ENCODE measurements at places on chromosomes 7 and 10. TPM values are rescaled to one million over a fixed set of nuclear protein-coding genes. Genes with fewer than 3 reads are reported as not detected.

The GJD4 gene
- not detected for total RNA-seq

DNA sequence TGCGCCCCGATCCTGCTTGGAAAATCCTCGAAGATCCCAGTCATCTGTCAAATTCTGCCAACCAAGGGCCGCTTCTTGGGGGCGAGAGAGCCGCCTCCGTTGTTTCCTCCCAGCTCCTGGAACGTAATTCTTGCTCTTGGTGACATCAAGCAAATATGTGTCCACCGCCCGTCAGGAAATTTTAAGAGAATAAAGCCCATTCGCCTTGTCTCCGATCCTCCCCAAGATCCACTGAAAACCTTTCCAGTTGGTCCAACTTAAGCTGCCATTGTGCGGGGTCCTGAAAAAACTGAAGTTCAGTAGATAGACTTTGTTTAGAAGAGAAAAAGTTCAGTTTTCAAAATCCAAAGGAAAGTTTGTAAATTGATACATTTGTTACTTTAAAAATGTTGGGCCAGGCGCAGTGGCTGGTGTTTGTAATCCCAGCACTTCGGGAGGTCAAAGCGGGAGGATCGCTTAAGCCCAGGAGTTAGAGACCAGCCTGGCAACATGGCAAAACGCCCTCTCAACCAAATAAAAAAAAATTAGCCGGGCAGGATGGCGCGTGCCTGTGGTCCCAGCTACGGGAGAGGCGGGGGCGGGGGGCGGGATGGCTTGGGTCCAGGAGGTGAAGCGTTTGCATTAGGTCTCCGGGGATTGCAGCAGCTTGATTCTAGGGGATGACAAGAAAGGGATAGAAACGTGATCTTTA lies 1.0 kb upstream of the ZNF800 start:
- no peak for DNase-seq

The FZD8 gene
- 0.95 TPM for total RNA-seq

The SPDYE2B gene
- not detected for total RNA-seq

DNA sequence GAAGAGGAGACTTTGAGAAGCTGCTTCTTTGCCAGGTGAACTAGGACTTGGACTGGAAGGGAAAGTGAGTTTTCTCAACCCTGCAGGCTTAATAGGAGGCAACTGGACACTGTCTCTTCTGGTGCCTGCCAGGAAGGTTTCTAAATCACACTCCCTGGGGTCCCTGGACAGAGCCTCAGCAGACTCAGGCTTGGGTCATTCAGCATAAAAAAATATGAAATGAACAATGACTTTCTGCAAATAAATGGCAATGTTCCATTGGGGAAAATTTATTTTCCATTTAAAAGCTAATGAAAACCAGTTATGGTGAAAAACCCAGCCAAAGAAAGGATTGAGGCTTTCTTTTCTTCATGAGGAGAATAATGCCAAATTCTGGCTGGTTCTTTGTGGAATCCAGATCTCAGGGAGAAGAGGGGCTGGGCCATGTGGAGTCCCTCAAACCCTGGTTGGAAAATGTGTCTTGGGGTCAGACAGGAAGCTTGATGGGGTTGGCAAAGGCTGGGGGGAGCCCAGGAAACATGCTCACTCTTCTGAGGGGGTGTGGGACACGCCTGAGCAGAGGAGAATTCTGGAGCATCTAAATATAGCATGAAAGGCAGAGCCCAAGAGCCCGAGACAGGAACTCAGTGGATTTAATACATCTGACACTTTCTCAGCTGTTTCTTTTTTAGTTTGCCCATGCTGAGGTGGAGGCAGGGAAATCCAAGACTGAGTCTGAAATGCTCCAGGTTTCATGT lies 65.2 kb upstream of the EMX2 start:
- no peak for DNase-seq

DNA sequence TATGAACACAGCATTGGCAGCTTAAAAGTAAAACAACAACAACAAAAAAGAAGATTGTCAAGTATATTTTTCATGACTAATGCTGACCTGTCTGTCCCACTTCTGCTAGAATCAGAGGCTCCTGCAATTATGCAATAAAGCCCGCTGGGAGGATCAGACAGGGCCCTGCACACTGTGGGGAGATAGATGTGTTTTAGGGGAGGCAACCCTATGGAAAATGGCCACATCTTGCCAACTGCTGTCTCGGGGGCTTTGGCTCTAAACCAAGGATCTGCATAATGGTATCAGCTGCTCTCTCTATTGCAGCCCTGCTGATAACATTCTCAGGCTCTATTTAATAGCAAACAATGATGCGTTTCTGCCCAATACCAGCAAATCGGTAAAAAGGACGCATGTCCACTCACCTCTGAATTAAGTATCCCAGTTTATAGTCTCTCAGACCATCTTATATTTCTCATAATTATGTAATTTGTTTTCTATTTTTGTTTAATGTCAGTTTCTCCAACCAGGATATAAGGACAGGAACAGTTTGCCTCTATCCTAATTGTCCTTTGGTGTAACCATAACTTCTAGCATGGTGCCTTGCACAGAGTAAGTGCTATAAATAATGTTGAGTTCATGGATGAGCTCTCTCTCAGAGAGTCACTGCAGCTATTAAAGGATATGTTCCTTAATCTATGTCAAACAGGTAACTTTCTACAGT lies 15.3 kb upstream of the PRKAR2B start:
- no peak for DNase-seq

The GSTO1 gene
- total RNA-seq = 139 TPM

- peak; percentile 48 for DNase-seq
These were observed 24.3 kb upstream of the ZRANB1 start for GRCh38 chr10:124917428-124918190.

The CYCS gene
- 108 TPM for total RNA-seq

DNA sequence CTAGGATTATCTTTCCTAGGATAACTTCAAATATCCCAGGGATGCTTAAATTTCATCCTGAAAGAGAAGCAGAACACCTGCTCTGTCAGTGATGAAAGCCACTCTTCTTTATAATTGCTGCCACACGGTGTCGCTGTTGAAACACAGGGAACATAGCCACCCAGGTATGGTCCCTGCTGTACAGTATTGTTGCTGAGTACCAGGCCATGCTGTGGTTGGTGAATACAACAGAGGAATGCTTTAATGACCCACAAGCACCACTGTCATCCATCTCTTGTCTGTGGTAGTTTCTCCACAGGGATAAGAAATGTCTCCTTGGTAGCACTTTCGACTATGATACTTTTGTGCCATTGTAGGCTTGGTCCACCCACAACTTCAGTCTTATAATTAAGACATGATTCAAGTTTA lies 70.6 kb upstream of the STARD3NL start:
- DNase-seq = peak; percentile 69

GRCh38 chr7:159034988-159035387 lies 109.7 kb downstream of the VIPR2 start:
- DNase-seq = peak; percentile 9

DNA sequence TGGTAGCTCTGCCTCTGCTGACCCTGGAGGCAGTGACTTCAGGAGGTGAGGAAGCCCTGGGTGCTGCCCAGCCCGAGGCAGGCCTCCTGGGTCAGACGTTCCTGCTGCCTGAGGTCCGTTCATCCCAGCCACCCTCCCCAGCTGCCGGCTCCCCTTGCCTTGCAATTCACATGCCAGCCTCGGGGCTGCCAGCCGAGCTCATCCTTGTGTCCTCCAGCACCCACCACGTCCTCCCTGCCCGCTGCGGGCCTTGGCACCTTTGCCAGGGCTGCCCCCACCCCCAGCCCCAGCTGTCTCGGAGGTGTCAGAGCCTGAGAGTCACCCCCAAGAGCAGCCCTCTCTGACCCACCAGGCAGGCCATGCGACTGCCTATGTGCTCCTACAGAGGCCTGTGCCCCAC lies 162.1 kb upstream of the RNF32 start:
- DNase-seq = no peak

GRCh38 chr7:40680657-40681056 lies 545.9 kb downstream of the SUGCT start:
- DNase-seq = no peak

DNA sequence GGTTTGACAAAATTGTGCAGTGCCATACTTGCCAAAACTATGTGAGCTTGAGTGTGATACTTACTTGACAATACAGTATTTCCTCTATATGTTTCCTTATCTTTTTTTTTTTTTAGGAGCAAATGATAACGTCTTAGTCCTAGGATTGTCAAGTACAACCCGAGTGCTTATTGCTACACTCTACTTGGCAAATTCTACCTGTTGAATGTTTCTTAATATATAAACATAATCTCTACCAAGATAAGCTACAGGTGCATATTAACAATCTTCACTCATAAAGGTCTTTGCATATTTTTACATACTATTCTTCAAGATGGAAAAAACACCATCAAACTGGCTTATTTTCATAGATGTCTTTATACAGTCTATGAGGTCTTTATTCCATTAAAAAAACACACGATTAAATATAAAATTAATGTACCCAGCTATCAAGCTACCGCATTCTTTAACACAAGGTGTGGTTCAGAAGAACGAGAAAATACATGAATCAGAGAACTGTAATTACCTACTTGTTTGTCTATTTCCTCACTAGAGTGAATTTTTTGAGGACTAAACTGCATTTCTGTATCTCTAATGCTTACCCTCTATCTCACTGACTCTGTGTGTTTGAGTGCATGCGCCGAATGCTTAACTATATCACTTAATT lies 76.1 kb upstream of the PDSS1 start:
- DNase-seq = no peak

Data from activated CD4-positive, alpha-beta memory T cell treated with anti-CD3 and anti-CD28 coated beads, Interleukin-2, amount 10 ng/mL, durations not matched to agents 7 days and 5 days (primary cell).